Stimulated activated CD8-positive, alpha-beta memory T cell treated with anti-CD3 and anti-CD28 coated beads, Interleukin-4, amount 100 ng/mL, for 48 hours (primary cell): ENCODE measurements at places on chromosomes 4 and X.

DNA sequence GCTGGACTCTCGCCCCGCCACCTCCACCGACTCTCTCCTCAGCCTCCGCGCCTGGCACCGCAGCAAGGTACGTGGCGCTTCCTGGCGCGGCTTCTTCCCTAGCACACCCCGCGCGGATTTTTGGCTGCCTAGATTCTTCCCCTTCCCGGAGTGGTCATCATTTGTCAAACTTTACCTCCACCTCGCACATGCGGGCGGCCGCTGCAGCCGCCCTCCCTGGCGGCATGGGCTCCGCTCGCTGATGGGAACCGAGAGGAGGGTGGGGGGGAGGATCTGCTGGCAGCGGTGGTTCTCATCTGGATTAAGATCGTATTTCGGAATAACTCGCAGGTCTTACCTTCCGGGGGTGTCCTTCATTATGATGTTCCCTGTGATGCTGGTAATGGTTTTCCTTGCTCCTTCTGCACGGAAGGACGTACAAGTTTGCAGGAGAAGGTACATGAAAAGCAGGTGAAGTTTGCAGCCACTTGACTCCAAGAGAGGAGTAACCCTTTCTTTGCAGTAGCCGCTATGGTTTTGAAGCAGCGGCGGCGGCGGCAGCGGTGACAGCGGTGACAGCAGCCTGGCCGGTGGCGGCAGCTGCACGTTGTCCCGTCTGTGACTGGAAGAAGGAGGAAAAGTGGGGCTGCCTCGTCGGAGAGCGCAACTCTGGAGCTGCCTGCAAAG, 2183.9 kb upstream of the TENM3 start:
- peak; percentile 26 for DNase-seq

GRCh38 chr4:5843573-5844530, 49.0 kb downstream of the CRMP1 start:
- no peak for DNase-seq

DNA sequence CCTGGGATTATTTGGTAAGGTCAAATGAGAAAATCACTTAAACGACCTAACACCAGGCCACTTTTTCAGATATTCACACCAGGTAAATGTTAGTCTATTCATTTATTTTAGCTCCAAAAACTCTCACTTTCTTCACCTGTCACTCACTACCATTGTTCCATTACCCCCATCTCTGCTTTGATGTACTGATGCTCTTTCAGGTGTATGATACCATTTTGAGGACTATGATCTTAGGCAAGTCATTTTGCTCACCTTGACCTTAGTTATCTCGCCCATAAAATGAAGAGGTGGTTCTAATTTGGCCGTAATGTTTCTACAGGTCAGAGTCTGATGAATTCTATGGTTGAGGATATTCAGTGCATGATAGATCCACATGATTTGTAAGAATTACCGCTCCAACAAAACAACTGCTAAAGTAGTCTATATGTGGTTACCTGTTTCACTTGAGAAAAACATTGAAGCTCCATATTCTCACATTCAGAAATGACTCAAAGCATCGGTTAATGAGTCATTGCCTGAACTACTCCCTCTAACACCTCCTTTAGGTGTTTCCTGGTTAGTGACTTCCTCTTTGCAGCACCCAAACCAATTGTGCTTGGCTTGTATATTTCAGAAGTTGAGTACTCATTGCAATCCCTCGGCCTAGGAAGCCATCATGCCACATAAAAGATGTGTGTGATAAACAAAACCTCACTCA, 4.5 kb downstream of the DTHD1 start:
- peak; percentile 54 for DNase-seq

DNA sequence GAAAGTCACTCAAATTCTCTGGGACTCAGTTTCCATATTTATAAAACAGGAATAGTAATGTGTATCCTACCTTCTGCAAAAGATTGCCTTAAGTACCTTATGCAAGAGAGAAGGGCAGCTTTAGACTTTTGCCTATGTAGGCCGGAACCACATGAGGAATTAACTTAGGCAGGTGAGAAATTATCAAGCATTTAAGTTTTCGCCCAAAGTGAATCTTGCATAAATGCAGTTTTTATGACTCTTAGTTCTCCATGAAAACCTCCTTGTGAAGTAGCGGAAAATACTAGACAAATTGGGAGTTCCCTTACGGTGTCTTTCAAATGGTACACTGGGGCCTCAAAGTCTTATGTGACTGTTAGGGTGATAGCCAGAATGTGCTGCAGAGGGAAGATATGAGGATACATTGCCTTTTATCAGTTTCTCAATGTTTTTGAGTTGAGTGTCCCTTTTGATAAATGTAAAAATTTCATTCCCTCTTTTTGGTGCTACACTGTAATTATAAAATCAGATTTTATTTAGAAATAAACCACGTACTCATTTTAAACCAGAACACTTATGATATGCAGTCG, 2.6 kb downstream of the SH2D1A start:
- DNase-seq, result no peak

DNA sequence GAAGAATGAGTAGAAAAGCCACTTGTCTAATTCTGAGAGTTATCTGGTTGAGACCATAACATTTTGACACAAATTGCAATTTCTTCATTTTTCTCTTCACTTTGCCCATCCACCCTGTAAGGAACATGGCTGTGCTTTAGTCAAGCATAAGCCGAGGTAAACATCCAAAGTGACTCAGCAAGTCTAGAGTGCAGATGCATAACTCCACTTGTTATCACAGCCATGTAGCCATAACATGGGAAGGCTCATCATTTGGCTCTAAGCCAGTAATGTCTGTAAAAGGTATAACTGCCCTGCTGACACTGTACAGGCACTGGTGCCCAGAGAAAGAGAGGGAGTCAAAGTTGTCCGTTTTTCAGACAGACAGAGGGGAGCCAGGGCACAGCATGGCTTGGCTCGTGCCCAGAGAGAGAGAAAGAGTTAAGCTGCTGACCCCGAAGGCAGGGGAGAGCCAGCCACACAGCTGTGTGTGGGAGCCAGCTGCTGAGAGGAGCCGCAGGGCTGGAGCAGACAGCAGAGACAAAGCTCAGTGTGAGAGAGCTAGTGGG, 76.9 kb upstream of the EXOC1L start:
- DNase-seq, result no peak

DNA sequence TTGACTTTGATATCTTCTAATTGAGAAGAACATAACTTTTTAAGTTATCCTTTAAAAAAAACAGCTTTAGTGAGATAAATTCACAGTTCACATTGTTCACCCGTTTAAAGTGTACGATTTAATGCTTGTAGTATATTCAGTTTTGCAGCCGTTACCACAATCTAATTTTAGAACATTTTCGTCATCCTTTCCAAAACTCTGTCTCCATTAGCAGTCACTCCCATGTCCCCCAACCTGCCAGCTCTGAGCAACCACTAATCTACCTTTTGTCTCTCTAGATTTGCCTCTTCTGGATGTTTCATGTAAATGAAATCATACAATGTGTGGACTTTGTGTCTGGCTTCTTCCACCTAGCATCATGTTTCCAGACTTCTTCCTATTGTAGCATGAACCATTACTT, 38.6 kb downstream of the CLCN4 start:
- DNase-seq, result no peak

DNA sequence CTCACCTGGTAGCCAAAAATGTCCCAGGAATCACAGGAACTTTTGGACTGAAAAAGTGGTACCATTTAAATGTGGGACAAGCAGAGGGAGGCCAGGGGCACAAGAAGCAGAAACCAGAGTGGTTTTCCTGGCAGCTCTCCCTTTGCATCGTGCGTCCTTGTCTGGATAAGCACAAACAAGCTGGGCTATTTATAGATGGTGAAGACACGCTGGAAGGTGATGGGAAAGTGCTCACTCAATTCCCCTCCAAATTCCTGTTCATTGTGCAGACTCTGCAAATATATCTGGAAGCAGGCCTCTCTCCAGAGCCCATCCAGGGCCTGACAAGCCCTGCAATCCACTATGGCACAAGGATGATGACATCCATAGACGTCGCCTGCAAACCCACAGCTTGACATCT, 63.6 kb upstream of the MAP3K15 start:
- no peak for DNase-seq

- no peak for DNase-seq
Observed at GRCh38 chr4:15912236-15912635, 26.3 kb downstream of the FGFBP1 start.

- no peak for DNase-seq
Observed at GRCh38 chr4:153204247-153204671, at the start of gene TRIM2. TRIM2 (plus strand) TSS chr4:153204443; CDS start chr4:153204531, 88 bp downstream.

DNA sequence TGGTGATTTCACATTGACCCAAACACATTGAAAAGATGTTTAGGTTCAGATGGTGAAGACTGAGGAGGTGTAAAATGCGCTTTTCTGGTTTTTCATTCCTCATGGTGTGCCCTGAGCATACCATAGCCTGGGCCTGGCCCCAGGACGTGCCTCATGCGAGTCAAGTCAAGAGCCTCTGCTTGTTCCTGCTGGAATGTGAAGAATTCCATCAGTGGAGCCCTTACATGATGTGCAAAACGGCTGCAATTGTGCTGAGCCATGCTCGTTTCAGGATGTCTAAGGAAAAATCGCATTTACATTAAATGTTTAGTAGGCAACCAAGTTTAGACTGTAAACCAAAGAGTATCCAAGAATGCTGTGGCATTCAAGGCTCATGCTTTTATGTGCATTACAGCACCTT, 34.9 kb downstream of the GYG2 start:
- DNase-seq, result no peak

GRCh38 chr4:1640190-1640589, 43.9 kb downstream of the FAM53A start:
- no peak for DNase-seq

DNA sequence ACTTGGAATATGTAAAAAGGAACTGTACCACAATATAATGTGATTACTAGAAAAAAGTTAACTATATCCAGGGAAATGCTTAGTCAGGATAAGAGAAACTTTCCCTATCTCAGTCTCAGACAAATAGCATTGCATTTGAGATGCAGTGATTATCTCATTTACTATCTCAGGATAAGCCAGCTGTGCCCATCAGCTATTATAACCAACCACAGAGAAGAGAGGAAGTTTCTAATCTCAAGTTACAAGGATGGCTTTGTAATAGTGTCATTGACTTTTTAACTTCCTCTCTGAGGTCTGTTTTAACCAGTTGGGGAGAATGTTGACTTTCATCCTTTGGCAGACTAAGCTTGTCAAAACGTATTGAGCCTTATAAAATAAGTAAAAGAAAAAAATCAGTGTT, 56.5 kb downstream of the SNX25 start:
- no peak for DNase-seq
